Thyroid gland (tissue), 4 donors: ENCODE measurements at places on chromosomes 13 and 19.
A peak's percentile ranks its signal among the peaks of the same experiment; 100 is the strongest.

- no peak overlapping the region for H3K27ac ChIP-seq
- H3K36me3 ChIP-seq = no peaks in the 10 kb centered on the region
- peaks cover 8% of the 10 kb centered on the region for H3K4me1 ChIP-seq
- DNase-seq = no peak
- H3K4me3 ChIP-seq = no peak overlapping the region
These were observed 61.3 kb downstream of the CELF5 start for GRCh38 chr19:3285647-3286176.

DNA sequence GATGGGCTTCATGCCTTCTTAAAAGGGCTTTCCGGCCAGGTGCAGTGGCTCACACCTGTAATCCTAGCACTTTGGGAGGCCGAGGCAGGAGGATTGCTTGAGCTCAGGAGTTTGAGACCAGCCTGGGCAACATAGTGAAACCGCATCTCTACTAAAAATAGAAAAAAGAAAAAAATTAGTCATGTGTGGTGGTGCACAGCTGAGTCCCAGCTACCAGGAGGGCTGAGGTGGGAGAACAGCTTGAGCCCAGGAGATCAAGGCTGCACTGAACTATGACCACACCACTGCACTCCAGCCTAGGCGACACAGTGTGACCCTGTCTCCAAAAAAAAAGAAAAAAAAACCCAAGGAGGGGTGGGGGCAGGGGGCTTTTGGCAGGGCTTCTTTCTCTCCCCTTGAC is 7.2 kb downstream of the CARS2 start:
- H3K4me1 ChIP-seq = no peaks in the 10 kb centered on the region
- no peaks in the 10 kb centered on the region for H3K27me3 ChIP-seq
- no peak overlapping the region for H3K4me3 ChIP-seq
- no peak for DNase-seq
- H3K27ac ChIP-seq = no peak overlapping the region

- no peak overlapping the region for H3K27ac ChIP-seq
- no peaks in the 10 kb centered on the region for H3K27me3 ChIP-seq
- no peaks in the 10 kb centered on the region for H3K36me3 ChIP-seq
- no peak for DNase-seq
- H3K4me3 ChIP-seq = no peak overlapping the region
These were observed 38.8 kb downstream of the SLITRK5 start for GRCh38 chr13:87709947-87710346.

GRCh38 chr13:20824762-20825476 is 51.2 kb upstream of the EEF1AKMT1 start:
- no peak for DNase-seq
- no peaks in the 10 kb centered on the region for H3K36me3 ChIP-seq
- H3K4me3 ChIP-seq = no peak overlapping the region
- H3K27me3 ChIP-seq = no peaks in the 10 kb centered on the region

DNA sequence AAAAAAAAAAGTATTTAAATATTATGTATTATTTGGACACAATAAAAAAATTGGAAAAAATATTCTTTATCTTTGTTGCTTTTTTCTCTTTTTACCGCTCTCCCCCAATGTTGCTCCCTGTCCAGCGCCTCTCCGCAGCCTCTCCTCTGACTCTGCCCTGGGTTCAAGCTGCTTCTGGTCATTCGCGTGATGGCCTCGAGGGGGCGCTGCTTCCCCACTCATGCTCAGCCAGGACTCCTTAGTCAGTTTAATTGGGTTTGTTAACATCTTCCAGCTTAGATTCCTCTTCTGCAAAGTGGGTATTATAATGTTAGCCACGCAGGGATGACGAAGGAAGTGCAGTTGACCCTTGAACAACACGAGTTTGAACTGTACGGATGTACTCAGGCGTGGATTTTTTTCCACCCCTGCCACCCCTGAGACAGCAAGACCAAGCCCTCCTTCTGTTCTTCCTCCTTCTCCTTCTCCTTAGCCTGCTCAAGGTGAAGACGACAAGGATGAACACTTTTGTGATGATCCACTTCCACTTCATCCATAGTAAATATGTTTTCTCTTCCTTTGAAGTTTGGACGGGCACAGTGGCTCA is 4.9 kb upstream of the NWD1 start:
- no peaks in the 10 kb centered on the region for H3K4me1 ChIP-seq
- no peak overlapping the region for H3K27ac ChIP-seq
- H3K36me3 ChIP-seq = no peaks in the 10 kb centered on the region
- peak; percentile 24 for DNase-seq
- H3K4me3 ChIP-seq = no peak overlapping the region
- no peaks in the 10 kb centered on the region for H3K27me3 ChIP-seq
